ENCODE measurements at places on chromosomes 13 and 19.

- DNase-seq: no peak
Observed at GRCh38 chr13:113953561-113953960, 20.3 kb downstream of the C13orf46 start.

DNA sequence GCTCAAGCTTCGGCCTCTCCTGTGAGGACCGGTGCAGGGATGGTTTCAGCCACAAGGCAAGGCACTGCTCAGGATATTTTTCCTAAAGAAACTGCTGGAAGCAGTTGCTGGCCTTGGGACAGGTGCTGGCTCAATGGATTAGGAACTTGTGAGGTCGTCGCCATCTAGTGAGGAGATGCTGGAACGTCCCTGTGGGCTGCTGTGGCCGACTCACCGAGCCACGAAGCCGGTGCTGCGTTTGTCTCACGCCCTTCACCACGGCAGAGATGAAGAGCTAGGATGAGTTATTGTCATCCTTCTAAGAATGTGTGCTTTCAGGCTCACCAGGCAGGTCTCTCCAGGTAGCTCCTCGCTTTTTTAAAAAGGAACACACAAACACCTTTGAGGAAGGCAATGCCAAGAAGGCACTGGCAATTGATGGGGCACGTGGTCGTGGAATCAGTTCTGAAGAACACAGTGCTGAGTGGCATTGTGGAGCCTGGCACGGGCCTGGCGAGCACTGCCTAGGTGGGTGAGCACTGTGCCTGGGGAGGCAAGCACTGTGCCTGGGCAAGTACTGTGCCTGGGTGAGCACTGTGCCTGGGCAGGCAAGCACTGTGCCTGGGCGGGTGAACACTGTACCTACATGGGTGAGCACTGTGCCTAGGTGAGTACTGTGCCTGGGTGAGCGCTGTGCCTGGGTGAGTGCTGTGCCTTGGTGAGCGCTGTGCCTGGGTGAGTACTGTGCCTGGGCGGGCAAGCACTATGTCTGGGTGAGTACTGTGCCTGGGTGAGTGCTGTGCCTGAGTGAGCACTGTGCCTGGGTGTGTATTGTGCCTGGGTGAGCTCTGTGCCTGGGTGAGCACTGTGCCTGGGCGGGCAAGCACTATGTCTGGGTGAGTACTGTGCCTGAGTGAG lies 140.4 kb downstream of the TEX29 start:
- DNase-seq: no peak

DNA sequence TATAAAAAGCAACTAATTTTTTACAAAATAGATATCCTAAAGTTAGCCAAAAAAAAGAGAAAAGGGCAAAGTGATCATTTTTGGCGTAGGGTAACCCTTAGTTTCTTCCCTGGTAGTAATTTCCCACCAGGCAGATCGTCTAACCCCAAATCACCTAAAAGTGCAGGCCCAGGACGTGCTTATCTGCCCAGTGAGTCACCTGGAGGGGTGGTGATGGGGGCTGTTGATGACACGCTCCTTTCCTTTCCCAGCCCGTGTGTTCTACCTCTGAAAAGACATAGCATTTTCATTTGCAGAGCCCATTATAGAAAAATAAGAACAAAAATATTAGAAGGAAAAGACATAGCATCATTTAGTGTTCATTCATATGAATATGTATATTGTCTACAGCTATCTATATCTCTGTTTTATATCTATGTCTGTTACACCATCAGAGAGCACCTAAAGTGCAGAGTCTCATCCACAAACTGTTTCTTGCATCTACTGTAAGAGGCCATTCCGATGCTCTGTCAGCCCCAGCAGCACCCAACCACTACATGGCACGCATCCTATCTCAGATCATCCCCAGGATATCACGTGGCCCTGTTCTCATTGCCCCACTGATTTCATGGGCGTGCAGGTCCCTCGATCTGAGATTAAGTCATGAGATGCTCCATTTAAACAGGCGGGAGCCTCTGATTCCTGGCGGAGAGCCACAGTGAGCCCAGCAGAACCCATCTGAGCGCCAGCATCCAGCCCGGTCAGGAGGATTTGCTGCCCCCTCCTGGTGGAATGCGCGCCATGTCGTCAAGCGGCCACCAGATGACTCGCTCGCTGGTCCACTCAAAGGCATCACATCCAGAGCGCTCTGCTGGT lies 8.5 kb upstream of the LILRB3 start:
- peak; percentile 85 for DNase-seq

GRCh38 chr19:36215276-36216123 lies 594 bp downstream of the ZNF146 start:
- DNase-seq: no peak

DNA sequence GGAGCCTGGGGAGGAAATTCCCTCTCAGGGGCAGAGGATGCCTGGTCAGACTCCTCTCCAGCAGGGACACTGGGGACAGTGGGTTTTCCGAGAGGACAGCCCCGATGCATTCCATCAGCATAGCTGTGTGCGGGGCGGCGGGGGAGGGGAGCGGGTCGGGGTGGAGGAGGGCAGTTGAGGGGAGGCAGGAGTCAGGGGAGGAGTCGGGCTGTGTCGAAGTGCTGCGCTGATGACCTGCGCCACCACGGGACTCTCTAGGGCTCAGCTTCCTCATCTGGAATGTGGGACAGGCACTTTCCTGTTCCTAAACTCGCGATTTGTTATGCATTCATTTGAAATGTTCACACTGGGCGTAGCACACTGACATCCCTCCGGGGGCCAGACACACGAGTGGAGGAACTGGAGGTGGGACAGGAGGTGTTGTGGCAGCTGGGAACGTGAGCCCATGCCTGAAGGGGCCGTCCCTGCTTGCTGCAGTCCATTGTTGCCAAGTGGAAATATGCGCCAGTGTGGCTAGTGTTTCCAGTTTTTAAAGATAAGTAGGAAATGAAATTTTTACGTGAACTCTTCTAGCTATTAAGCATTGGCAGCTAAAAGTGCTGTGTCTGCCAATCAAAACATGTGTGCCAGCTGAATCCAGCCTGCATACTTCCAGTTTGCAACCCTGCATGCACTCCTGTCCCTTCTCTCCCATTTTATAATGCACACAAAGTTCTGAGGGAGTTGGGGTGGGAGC lies 43.3 kb downstream of the FLT1 start:
- no peak for DNase-seq

DNA sequence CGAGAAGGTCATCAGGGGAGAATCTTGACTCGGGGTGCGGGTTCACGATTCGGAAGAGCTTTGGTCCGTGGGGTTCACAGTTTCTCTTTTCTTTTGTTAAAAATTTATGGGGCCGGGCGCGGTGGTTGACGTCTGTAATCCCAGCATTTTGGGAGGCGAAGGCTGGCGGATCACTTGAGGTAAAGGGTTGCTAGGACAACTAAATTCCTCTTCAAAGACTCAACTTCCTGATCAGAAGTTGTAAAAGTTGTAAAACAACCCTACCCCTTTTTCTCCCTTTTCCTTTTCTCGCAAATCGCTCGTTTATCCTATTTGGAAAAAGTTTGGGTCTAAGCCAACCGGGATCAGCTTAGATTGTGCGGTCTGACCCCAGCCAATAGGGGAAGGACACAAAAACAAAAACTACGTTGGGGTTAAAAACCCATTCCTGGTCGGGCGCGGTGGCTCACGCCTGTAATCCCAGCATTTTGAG lies 673 bp downstream of the ZNF486 start:
- DNase-seq: no peak

DNA sequence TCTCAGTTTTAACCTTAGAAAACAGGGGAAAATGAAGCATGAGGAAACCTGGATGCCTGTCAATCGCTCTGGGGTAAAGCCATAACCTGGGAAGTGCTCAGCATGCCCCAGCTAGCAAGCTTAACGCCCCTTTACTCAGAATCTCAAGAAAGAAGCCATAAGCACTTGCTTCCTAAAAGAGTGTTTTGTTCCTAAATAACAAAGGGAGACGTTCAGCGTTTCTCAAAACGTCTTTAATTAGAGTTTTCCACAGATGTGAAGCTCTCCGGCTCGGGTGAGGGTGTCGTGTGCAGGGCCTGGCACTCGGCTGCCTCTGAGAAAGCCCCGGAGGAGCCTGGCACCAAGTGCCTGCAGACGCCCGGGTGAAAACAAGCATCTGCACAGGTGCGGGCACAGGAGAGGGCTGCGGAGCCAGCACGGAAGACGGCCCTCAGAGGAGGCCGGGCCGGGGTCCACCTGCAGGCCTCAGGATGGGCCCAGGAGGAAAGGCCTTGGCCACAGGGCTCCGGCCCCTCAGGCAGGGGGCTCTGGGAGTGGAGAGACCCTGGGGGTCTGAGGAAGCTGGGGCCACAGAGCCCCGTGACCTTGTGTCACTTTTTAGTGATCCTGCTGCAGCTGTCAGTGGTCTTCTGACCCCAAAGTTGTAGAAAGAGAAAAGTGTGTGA lies 6.2 kb downstream of the GAS6 start:
- DNase-seq: no peak

GRCh38 chr13:102700088-102701031 lies 5.5 kb upstream of the METTL21C start:
- no peak for DNase-seq

DNA sequence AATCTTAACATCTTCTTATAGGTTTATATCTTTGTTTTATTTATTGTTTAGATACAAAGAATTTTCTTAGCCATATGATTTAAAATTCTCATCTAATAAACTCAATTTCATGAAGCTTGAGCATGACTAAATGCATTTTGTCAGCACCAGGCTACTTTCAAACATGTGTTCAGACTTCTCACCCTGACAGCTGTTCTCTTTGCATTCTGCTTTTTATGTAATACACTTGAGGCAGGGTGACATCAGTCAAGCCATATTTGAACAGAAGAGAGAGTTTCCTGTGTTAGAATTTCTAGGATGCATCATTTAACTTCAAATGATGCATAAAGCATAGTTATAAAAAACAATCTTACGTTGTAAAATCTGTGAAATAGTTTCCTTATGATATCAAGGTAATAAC lies 1295.1 kb upstream of the PCDH20 start:
- no peak for DNase-seq

Data from stimulated activated CD8-positive, alpha-beta memory T cell treated with anti-CD3 and anti-CD28 coated beads, Interleukin-15, amount 100 ng/mL, for 1 hour (primary cell).